NCI-H2227 treated with DMSO at 0.1 percent for 48 hours (cell line): ENCODE measurements at places on chromosomes 3 and 15.

DNA sequence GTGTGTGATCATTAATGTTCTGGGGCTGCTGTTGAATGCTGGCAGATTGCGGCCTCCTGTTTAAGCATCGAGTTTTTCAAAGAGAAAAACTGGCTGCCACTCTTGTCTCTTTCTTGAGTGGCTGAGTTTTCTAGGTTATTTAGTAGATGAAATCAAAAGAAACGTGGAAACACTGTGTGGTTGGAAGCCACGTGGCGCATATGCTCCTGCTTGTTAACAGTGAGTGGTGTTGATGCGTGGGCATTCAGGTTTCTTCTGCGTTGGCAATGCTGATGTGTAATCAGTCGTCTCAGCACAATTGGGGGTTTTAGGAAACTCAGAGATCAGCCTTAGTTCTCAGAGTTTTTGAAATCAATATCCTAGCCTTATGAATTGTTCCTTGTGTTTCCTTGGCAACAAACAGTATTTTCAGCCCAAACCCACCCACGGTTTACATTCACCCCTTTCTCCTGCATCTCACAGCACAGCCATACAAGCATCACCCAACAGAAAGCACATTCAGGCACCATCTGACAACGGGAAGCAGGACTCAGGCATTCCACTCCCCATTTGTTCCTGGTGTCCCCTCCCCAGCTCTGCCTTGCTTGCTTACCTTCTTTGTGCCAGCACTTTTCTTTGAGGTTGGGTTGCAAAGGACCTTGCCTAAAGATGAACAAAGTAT, 74.7 kb downstream of the SEC22A start:
- DNase-seq: no peak

DNA sequence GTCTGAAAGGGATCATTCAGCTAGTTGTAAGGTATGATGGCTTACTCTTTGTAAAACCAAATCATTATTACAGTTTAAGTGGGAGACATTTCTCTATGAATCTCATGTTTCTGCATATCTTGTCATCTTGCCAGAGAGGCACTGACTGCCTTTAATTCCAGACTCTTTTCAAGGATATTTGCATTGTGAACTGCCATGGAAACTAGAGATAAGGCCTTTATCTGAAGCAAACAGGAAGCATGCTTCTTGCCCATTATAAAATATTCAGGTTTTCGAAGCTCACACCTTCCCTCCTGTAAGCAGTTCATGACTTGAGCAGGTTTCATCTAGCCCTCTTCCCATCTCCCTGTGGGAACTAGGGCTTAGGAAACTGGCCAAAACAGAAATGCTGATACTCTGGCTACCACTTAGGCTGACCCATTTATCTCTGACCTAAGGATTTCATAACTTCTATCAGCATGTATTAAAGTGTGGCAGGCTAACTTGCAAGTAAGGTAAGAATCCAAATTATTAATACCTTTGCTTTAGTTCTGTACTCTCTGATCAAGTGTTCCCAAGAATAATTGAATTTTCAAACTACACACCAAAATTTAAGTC, 326.6 kb upstream of the ALCAM start:
- no peak for DNase-seq

DNA sequence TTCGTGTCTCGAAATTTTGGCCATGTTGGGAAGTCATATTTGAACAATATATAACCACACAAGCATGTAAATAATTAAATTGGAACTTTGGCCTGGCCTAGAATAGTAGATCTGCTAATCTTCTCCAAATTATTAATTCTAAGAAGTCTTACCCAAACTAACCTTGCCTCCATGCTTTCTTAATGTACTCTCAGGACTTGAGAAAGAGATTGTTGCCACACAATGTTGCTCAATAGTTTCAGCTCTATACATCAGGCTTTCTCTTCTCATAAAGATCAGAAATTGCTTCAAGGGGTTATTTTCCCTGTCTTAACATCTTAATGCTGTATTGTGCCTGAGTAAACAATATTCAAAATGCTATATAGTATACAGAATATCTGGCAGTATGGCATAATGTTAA, 202.7 kb upstream of the LRIG1 start:
- DNase-seq: no peak

DNA sequence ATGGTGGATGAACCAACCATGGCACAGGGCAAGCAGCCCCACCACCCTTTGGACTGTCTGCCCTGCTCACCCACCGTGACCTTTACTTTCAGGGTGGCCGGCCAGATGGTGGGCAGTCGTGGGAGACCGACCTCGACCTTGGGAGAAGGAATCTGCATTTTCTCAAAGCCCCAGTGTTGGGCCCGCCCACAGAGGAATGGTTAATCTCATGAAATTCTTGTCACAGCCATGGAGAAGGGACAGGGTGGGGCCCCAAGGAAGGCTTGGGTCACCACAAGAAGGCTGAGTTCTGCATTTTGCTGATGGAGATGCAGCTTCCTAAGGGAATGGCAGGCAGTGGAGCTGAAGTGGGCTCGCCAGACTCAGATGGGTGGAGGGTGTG, 2.9 kb downstream of the PLXND1 start:
- DNase-seq: no peak

- no peak for DNase-seq
Observed at GRCh38 chr3:37310666-37311050, 136.3 kb upstream of the LRRFIP2 start.

- DNase-seq: no peak
Observed at GRCh38 chr15:101310508-101310907, 15.5 kb upstream of the SNRPA1 start.

GRCh38 chr3:136366289-136366688, 116.1 kb downstream of the PCCB start:
- no peak for DNase-seq

- DNase-seq: peak; percentile 48
Observed at GRCh38 chr3:192833177-192833890, 84.3 kb downstream of the MB21D2 start.

DNA sequence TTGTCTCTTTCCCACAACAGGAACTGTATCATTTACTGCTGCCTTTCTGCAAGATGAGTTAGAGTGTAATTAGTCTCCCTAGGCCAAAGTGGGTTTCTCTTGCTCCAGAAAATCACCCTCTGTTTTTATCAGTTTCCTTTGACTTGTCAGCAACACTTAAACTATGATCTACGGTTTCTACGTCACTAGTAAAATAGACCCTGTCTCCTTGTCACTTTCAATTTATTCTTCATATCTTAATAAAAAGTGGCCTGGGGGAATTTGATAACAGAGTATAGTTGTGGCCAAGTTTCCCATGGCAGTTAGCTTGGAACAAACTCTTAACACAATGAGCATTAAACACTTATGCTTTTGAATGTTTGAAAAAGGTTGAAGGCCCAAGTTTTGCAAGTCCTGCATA, 79.6 kb downstream of the CGNL1 start:
- DNase-seq: no peak

GRCh38 chr3:9820946-9821345, 10.9 kb downstream of the TTLL3 start:
- no peak for DNase-seq

DNA sequence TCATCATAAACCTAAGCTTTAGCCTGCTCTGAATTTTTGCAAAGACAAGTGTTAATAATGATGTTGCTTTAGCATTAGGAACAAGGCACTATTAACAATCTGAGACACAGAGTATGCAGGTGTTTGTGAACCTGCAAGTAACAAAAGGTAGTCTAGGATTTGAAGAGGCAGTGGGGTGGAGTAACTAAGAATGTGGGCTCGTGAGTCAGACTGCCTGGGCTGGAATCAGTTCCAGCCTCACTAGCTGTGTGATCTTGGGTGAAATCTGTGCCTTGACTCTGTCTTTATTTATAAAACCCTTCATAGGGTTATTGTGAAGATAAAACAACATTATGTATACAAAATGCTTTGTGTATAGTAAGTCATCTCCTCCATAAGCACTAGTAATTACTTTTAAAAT, 610.6 kb upstream of the CFAP20DC start:
- no peak for DNase-seq
